Motor neuron (in vitro differentiated cells): ENCODE measurements at places on chromosomes 1 and 21.
A peak's percentile ranks its signal among the peaks of the same experiment; 100 is the strongest.

DNA sequence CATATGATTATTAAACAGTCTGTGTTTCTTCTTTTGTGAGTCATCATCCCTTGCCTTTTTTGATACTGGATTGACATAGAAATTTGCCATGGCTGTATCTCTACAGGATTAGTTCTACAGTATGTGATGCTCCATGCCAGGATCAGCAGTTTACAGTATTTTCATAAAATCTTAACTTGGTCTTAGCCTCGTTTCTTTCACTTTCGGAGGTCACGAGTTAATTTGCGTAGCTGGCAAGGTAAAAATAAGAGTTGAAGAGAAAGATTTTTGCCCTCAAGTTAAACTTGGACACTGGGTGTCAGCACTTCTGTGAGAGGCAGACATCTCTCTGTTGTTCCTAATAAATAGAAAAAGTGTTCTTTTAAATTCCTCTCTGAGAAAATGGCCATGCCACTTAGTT is 79.1 kb downstream of the CACNA1E start:
- no peak for ATAC-seq

- no peak for ATAC-seq
Observed at GRCh38 chr1:36085686-36086526, 2.0 kb downstream of the TEKT2 start.

DNA sequence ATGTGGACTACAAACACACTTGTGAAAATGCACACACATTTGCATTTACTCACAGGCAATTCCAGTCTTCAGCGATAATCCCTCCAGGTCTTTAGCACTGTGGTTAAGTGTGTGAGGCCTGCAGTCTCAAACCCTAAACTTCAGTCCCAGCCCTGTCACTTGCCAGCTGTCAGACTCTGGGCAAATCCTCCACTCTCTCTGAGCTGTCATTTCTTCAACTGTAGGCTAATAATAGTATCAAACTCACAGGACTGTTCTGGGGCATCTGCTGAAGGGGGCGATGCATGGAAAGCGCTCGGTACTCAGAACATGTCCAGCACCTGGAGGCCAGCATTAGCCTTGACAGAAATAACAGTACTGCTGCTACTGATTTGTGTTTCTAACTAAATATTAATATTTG is 48.2 kb downstream of the NEK2 start:
- no peak for ATAC-seq

- no peak for ATAC-seq
Observed at GRCh38 chr1:40130892-40131291, 30.3 kb upstream of the RLF start.

DNA sequence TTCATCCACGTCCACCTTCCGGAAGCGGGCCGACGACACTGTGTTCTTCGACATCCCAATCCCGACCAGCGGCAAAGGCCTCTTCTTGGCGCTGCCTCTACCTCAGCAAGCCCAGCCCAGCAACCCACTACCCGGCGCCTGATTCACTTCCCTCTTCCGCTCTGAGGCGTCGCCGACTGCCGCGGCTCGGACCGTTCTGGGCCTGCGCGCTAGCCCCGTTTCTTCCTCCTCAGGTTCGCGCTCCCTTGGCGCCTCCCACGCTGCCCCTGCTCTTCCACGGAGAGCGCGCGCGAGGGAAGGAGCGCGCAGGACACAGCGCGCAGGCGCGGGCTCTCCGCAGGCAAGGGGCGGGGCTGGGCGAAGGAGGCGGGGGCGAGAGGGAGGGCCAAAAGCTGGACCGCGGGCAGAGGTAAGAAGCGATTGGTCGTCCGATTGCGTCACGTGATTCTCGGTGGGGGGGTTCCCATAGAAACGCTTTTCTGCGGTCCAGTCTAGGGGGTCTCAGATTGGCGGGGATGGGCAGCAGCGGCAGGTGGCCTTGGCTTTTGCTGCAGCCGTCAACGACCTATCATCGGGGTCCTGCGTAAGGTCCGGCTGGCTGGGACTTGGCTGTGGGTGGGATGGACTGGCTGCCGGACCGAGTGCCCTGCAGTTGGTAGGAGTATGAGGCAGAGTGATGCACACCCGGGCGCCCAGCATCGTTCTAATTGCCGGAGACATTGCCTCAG is at the start of gene ARPC5:
TSS of gene ARPC5 (minus strand) at position 178 of the 728 bp plus-strand sequence. CDS start at position 54, 124 bp downstream.
- peak; percentile 78 for ATAC-seq

GRCh38 chr1:118243269-118243668 is 58.2 kb upstream of the SPAG17 start:
- ATAC-seq: no peak

DNA sequence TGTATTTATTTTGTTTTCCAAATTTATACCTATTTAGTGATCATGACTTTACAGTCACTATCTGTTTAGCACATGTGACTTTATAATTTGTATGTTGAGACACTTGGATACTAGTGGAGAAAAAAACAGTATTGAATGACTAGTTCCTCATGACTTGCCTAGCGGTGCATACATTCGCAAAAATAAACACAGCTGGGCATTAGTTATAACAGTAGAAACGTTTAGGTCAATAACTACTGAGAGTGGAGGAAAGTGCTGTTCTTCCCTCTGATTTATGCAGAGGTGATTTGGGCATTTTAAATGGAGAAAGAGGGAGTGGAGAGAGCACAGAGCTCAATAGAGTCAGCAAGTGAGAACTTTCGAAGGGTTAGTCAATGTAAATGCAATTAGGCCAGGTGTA is 1679.0 kb upstream of the B3GALT2 start:
- ATAC-seq: no peak

- peak; percentile 55 for ATAC-seq
Observed at GRCh38 chr21:15444118-15444960, 285.4 kb upstream of the USP25 start.

- ATAC-seq: peak; percentile 20
Observed at GRCh38 chr1:4156241-4156973, 256.3 kb upstream of the C1orf174 start.

GRCh38 chr1:41895552-41895951 is 23.2 kb downstream of the HIVEP3 start:
- no peak for ATAC-seq

GRCh38 chr1:156203331-156203730 is 9.4 kb downstream of the SLC25A44 start:
- ATAC-seq: no peak

DNA sequence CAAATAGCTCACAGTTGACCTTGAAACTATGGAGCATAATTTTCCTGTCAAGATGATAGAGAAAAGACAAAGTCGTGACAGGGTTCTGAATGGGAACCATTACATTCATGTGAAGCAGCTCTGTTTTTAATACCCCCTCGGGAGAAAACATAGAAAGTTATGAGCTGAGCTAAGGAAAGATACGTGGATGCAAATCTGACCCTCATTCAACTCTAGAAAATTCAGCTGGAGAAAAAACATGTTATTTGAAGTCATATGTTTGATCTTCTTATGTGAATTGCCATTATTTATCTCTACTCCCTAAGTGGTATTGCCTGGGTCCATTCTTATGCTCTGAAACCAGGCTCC is 48.0 kb upstream of the LRRC52 start:
- ATAC-seq: no peak
